Stimulated activated CD8-positive, alpha-beta memory T cell treated with anti-CD3 and anti-CD28 coated beads, Interleukin-2, amount 100 ng/mL, for 1 hour (primary cell): ENCODE measurements at places on chromosomes 12 and 14.

DNA sequence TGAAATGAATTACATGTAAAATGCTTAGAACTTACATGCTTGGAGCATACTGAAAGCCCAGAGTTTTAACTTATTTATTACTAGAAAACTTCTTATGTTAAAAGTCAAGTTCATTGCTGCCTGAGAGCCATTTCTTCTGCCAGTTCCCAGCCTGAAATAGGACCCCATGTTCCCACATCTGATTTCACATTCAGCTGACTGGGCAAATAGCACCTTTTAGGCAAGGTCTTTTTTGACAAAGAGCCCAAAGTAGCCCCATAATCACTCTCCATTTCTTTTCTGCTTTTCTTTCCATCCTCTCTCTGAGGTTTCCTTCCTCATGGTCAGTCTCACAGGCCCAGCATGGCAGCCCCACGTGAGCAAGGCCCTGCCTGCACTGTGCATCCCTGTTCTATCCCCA is 1.1 kb upstream of the ARPC3 start:
- DNase-seq = no peak

DNA sequence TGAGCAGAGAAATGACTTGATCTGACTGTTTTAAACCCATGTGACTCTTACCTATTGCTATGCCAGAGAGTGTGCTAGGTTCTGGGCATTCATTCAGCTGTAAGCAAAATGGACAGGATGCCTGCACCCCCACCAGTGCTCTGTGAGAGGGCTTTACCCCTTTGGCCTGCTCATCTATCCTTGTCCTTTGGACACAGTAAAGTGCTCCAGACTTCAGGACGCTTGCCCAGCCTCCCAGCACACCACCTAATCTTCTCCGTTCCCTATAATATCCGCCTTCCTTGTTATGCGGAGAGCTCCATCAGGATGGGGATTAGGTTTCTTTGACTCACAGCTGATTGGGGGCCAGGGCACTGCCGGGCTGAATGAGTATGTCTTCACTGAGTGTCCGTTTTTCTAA is 4.4 kb upstream of the ZNF839 start:
- DNase-seq = no peak

DNA sequence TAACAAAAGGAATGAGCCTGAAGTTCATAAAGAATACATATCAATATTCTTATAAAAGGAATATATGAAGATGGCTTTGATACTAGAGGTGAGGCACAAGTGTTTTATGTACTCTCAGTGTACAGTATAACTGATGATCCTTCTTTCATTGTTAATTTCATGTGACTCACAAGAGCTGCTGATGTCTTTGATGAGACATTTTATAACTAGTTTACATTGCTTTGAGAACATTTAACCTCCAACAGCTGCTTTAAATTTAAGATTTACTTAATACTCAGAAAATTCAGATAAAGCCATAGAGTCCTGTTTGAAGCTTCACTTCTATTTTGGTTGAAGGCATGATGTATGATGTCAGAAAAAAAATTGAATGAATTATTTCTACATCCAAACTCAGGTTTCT is 59.8 kb downstream of the WASHC4 start:
- no peak for DNase-seq

- DNase-seq = no peak
These were observed 17.7 kb downstream of the C12orf71 start for GRCh38 chr12:27064397-27065342.

DNA sequence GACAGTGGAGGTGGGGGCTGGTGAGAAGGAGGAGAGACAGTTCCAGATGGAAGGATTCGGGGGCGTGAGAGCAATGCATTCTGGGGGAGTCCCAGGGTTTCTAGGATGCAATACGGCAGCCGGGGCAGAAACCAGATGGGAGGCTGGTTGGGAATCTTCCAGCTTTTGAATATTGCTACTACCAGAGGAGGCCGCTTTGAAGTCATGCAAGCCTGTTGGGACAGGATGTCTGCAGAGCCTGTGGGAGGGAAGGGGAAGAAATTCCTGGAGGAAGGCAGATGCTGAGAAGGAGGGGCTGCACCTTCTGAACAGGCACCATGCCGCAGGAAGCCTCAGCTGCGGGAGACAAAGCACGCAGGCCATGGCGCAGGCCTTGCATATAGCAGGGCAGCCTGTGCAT is 105.4 kb downstream of the APAF1 start:
- DNase-seq = no peak

- no peak for DNase-seq
These were observed 63.6 kb upstream of the MON2 start for GRCh38 chr12:62403031-62403430.

DNA sequence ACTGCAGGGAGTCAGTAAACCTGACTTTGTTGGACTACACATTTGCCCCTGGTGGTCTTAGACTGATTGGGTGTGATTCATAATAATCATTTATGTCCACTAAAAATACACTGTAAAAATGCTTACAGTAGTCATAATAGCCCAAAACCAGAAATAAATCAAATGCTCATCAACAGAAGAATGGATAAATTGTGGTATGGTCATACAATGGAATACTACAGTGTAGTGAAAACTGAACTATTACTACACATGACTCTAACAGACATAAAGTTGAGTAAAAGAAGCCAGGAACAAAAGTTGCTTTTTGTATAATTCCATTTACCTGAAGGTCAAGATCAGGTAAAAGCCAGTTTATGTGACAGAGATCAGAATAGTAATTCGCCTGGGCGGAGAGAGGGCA is 57.2 kb upstream of the CDKL1 start:
- DNase-seq = no peak

- DNase-seq = no peak
These were observed at the start of gene RTL1 for GRCh38 chr14:100903672-100904185. TSS of gene RTL1 (minus strand) at chr14:100903722. CDS start at chr14:100884788, 18,934 bp downstream.

DNA sequence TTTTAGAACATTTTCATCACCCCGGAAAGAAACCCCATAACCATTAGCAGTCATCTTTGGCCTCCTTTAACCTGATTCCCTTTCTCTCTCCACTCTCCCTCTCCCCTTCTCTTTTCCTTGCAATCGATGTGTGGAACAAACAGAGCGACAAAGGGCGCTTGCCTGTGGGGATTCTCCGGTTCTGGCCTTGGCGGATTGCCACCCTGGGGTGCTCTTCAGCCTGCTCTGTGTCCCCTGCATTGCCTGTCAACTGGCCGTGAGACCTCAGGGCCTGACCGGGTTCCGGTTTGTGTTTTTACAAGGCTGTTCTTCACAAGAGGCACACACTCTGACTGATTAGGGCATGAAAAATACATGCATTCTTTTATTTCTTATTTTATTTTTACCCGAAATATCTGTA is 27.8 kb downstream of the LRTM2 start:
- no peak for DNase-seq

- DNase-seq = no peak
These were observed 612.3 kb downstream of the SOX5 start for GRCh38 chr12:23337213-23337612.

- no peak for DNase-seq
These were observed 125.3 kb downstream of the ETV6 start for GRCh38 chr12:11774821-11775220.

DNA sequence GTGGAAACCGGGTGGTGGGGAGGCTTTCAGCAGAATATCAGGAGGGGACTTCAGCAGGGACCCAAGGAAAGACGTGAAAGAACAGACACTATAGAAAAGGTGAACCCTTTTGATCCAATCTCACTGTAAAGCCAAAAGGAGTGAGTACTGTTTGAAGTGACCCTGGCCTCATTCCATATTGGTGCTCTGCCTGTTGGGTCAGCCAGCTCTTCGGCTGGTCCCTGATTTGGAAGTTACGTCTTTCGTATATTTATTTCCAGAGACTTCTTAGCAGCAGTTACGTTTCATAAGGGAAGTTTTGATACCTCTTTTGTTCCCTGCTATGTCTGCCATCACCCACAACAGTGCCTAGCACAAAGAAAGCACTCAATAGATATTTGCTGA is 21.9 kb downstream of the WNT5B start:
- DNase-seq = no peak

- no peak for DNase-seq
These were observed 104.9 kb downstream of the ZC3H14 start for GRCh38 chr14:88667555-88668273.

DNA sequence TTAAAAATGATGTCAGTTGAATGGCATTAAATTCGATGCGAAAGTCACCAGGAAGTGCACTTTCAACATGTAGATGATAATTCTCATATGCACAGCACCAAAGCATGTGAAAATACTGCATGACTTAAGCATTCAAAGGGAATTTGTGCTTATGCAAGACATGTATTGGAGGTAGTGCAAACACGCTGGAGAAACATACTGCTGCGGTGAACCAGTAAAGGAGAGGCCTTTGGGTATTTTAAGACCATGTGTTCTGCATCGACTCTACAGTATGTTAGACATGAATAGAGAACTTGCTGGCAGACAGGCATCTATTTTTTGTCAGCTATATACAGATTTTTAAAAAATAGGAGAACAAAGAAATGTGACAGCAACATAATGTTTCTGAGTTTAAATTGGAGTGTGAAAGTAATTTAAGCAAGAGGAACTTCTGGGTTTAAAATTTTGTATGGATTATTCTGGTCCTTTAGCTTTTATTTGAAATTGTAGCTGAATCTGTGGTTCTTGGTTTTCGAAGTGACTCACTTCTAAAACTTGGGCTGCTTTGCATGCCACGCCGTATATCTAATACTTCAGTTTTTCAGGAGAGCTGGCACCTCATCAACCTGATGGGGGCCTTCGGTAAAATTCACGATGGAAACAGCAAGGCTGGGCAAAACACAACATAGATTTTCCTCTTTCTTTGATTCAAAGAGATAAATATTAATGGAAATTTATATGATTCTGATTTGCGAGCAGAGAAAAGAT is 408.7 kb downstream of the APAF1 start:
- DNase-seq = no peak

GRCh38 chr12:130139567-130140421 is 22.5 kb upstream of the FZD10 start:
- no peak for DNase-seq
